Astrocyte of the cerebellum (primary cell): ENCODE measurements at places on chromosomes 5 and 9.

DNA sequence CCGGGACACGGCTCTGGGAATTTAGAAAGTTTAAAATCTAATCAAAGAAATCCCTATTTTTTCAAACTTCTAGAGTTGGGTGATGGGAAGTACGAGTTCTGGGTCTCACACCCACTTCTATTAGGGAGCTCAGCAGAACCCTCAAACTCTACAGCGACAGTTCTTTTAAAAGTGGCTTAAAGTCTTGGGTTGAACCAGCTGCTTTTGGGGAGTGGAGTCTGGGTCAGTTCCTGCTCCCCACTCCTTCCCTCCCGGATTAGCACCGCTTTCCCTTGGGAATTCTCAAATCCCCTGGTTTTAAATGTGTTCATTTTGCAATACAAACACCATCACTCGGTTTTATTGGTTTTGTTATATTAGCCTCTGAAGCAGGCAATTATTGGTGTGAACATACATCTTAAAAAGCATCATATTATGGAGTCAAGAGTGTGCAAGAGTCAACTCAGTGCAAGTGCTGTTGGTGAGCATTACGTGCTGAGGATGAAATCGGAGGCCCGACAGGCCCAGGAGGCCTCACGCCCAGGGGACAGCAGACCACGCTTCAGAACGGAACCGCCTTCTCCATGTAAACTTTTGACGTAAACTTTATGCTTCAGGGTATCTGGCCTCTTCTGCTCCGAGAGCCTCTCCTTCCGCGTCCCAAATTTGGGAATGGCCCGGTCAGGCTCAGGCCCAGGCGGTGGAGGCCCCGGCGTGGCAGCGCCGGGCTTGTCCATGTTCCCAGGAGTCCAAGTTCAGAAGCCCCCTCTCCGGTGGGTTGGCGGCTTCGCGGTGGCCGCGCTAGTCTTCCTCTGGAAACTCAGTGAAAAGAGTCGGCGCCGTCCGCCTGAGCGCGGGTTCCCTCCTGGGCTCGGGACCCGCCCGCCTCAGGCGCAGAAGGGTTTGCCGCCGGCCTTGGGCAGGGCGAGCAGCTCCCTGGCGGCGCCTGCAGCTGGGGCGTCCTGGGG, 5.3 kb downstream of the IRX4 start:
- no peak for DNase-seq

DNA sequence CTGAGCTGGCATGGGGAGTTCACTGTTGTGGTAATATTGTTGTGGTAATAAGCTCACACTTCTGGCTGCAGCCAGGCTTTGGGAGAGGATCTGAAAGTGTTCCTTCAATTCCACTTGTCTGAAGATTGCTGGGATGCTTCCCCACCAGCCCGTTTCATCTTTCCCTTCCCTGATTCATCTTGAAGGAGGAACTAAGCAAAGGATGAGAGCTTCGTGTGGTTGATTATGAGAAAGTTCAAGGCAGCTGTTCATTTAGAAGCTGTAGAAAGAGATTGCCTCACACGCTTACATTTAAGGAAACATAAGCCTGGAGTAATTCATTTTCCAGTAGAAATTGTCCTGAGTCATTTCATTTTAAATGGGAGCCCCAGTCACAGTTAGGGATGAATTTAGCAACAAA, 122.4 kb upstream of the GAS1 start:
- DNase-seq: no peak

DNA sequence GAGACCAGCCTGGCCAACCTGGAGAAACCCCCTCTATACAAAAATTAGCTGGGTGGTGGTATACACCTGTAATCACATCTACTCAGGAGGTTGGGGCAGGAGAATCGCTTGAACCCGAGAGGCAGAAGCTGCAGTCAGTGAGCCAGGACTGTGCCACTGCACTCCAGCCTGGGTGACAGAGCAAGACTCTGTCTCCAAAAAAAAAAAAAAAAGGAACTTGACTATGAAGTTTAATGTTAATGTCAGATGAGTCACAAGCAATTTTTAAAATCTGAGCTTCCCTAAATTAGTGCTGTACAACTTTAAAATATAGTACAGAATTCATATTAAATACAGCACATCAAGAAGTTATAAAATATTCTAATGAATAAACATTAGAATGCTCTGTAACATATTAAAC, 1.5 kb downstream of the MEIKIN start:
- DNase-seq: no peak

GRCh38 chr5:145160679-145161078, 674.5 kb downstream of the PRELID2 start:
- DNase-seq: no peak

DNA sequence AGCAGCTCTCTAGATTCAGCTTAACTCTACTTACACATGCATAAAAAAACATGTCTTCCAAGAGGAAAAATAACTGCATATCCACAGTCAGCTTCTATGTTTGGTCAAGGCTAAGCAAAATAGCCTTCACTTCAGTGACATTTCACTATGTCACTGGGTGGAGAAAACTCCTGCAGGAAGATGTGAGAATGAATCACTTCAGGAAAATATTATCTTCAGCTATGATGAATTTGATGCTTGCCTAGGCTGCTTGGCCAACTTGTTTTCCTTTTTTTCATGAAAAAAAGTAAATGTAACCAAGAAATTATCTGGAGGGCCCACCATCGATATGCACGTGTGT, 143.0 kb upstream of the ZNF608 start:
- no peak for DNase-seq

DNA sequence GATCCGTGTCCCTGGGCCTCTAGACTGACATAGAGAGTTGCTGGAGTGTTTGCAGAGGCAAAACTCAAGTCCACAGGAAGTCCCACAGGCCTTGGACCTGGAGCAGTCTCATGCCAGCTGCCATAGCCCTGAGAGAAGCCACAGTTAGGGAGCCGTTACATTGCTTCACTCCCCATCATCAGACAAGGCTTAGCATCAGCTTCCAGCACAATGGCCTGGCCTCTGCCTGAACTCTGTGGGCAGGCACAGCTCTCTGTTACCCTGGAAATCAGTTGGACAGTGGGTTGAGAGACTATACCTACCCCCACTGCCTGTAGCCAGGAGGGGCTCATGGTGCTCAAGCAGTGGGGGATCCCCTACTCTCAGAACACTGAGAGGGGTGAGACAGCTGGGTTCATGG, 16.2 kb upstream of the C9orf72 start:
- DNase-seq: no peak

DNA sequence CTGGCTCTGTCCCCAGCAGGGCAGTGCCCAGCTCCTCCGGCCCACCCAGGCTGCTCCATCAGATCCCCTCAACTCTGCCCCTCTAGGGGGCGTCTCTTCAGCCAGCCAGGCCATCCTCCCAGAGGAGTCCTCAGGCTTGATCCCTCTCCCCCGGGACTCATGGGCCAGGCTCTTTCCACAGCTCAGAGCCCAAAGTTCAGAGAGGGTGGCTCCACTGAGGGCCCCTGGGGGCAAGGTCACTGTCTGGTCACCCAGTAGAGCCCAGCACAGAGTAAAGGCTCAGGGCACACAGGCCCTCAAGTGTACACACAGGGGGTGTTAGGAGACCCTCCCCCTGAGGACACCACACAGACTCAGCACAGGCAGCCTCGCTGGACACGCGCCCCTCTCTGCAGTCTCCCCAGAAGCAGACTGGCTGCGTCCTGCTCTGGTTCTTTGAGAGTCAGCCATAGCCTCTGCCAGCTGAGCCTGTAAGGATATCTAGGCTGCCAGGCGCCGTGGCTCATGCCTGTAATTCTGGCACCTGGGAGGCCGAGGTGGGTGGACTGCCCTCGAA, 64.8 kb downstream of the PAX5 start:
- DNase-seq: no peak

DNA sequence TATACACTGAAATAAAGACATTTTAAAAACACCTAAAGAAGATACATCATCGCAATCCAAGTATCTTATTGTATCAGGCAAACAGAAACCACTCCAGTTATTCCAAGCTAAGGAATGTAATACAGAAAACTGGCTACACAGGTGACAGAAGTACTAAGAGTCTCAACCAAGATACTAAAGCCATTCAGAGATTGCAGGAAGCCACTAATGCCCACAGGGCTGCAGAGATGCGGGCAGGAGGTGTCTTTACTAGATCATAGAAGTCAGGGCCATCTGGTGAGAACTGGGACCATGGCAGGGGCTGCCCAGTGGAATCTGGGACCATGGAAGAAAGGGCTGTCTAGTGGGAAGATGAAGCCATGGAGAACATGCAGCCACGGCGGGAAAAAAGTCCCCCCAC, 365.6 kb downstream of the NDUFS4 start:
- DNase-seq: no peak
